AG08396 (cell line): ENCODE measurements at places on chromosomes 6 and 20.

DNA sequence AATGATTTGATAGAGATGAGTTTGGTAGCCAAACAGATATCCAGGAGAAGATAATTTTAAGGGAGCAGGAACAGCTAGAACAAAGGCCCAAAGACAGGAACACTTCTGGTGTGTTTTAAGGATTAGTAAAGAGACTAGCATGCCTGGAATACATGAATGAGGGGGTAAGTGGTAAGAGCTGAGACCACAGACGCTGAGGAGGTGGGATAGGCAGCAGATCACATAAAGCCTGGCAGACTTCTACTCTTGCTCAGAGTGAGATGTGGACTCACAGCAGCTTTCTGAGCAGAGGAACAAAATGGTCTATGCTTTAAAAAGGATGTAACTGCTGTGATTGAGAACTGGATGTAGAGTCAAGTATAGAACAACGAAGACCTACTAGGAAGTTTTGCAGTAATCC lies 100.1 kb downstream of the EPHA7 start:
- no peak for DNase-seq

- peak; percentile 47 for DNase-seq
Measured at GRCh38 chr20:13119583-13119982, 101.5 kb upstream of the ISM1 start.

GRCh38 chr6:159844737-159845645 lies 44.9 kb downstream of the PNLDC1 start:
- DNase-seq, result no peak

DNA sequence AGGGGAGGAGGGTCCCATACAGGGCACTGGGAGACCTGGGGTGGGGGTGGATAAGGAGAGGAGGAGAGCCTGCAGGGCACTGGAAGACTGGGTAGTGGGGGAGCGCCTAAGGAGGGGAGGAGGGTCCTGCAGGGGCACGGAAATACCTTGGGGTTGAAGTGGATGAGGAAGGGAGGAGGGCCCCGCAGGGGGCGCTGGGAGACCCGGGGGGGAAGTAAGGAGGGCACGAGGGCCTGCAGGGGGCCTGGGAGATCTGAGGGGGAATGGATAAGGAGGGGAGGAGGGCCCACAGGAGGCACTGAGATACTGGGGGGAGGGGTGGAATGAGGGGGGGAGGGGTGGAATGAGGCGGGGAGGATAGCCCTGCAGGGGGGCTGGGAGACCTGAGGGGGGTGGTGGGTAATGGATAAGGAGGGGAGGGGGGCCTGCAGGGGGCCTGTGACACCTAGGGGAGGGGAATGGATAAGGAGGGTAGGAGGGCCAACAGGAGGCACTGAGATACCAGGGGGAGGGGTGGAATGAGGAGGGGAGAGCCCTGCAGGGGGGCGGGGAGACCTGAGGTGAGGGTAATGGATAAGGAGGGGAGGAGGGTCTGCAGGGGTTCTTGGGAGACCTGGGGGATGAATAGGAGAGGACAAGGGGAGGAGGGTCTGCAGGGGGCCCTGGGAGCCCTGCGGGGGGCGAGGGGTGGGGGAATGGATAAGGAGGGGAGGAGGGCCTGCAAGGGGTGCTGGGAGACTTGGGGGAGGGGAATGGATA lies 567 bp upstream of the CTCFL start:
- DNase-seq, result no peak

DNA sequence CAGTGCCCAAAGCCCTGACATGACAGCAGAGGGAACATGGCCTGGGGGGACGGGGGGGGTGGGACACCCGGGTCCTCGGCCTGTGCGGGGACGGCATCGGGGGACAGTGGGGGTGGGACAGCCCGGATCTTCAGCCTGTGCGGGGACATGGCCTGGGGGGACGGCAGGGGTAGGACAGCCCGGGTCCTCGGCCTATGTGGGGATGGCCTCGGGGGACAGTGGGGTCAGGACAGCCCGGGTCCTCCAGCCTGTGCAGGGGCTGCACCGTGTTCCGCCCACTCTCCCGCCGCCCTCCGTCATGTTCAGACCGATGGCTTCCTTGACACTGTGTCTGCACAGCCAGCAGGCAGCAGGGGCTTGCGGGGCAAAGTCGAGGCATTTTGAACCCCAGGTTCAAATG lies 7.0 kb downstream of the BIRC7 start:
- no peak for DNase-seq

- no peak for DNase-seq
Measured at GRCh38 chr6:13351271-13351670, 22.9 kb upstream of the TBC1D7 start.

DNA sequence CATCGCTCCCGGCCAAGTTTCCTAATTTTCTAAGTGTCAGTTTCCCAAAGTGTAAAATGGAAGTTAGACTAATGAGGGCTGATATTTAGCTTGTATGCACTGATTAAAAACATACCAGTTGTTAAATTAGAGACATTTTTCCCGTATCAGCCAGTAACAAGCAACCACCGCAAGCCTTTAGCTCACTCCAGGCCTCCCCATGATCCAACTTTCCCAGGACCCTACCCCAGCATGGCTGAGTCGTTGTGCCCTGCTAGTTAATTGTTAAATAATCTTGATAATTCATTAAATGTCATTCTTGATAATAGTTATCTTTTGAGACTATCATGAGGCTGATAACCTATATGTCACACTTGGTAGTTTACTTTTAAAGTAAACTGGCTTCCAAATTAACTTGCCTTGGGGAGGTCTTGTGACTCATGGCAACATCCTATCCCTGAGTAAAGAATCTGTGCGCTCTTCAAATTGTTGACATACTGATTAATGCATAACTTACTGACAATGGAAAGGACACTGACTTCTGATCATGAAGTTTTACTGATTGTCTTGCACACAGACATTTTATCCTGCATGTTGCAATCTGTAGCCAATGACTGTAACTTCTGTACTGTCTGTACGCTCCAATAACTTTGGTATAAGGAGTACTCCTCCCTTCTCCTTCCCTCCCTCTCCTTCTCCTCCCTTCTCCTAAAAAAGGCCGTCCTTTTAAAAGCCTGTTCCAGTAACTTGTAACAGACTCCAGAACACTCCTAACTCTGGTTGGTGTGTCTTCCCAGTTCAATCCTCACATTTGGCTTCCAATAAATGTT lies 6.3 kb upstream of the GTF3C6 start:
- no peak for DNase-seq

DNA sequence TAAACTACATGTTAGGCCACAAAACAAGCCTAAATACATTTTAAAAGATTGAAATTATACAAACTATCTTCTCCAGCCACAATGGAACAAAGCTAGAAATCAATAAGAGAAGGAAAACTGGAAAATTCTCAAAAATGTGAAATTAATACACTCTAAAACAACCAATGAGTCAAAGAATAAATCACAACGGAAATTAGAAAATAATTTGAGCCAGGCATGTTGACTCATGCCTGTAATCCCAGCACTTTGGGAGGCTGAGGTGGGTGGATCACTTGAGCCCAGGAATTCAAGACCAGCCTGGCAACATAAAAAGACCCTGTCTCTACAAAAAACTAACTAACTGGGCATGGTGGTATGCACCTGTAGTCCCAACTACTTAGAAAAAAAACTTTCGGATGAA lies 6.3 kb upstream of the WFDC13 start:
- DNase-seq, result no peak

GRCh38 chr6:5058254-5058653 lies 26.9 kb upstream of the PPP1R3G start:
- no peak for DNase-seq

- no peak for DNase-seq
Measured at GRCh38 chr20:33524261-33524660, 34.4 kb downstream of the CBFA2T2 start.

DNA sequence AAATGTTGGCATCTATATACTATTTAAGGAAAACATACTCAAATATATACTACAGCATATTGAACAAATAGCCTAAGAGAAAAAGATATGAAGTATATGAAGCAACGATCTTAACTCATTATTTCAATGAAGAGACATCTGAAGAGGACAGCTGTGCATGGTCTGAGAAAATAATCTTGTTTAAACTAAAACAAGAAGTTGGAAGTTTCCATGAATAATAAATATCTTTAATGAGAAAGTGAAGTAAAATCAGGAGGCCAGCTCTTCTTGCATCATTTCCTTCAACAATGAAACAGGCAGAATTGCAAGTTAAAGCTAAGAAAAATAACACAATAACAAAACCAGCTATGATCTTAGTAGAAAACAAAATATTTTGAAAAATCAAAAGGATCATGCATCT lies 1265.4 kb upstream of the MAP3K7 start:
- DNase-seq, result no peak

DNA sequence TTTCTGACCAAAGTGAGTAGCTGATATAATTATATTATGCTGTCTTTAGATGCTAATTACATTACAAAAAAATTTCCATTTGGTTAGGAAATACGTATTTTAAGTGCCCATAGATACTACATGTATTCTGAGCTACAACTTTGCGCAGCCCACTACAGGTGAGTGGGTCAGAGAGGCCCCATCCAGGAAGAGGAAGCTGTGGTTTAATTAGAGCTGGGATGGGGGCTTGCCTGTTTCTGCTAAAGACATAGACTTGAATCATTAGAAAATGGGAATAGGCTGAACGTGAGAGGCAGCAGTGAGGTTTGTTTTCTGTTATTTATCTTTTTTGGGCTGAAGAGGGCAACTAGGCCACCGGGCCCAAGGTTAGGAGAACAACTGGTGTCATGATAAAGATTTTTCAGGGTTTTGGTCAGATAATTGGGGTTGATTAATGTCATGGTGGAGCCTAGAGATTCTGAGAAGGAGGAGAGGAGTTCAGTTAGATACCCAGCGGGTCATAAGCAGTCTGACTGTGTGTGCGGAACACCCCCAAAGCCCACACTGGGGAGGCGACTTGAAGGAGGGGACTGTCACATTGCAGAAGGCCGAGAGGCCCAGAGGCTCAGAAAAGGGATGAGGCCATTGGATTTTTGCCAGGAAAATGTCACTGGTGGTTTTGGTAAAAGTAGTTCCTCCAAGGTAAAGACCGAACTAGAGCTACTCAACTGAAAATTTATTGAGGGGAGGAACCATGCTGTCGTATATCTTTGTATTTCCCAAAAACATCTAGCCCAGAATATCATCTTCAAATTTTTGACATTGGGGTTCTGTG lies 14.5 kb upstream of the IRF4 start:
- DNase-seq, result no peak

DNA sequence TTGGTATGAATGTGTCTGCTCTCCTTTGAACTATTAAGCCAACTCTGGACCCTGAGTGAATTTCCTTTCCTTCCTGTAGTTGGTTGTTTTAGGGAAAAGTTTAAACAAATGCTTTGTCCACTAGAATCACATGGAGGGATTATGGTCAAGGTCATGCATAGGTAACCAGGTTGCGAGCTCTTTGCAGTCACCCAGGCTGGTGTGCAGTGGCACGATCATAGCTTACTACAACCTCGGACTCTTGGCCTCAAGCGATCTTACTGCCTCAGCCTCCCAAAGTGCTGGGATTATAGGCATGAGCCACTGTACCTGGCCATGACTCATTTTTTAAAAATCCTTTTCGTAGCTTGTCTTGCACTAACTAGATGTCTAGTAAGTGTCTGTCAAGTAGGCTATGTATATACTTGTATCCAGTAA lies 88.0 kb upstream of the SOX4 start:
- DNase-seq, result no peak

- DNase-seq, result peak; percentile 86
Measured at GRCh38 chr6:156780102-156780641, 3.0 kb downstream of the ARID1B start.

DNA sequence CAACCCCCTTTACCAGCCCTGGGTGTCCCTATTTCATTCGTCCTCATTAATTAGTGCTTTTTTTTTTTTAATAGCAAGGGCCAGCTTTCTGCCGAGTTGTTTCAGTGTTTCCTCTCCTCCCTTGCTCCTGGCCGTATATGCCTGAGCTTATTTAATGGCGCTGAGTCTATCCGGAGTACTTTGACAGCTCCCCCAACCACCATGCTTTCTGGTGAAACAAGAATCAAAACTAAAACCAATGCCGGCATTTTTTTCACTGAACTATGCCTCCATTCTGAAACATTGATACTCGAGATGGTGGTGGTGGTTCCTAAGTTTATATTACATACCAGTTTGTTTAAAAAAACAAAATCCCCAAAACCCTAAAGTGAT lies 1.2 kb downstream of the DCBLD1 start:
- DNase-seq, result peak; percentile 42

- no peak for DNase-seq
Measured at GRCh38 chr6:72374857-72375256, 247.0 kb upstream of the KCNQ5 start.

GRCh38 chr6:107292715-107293271 lies 166.6 kb downstream of the PDSS2 start:
- no peak for DNase-seq

DNA sequence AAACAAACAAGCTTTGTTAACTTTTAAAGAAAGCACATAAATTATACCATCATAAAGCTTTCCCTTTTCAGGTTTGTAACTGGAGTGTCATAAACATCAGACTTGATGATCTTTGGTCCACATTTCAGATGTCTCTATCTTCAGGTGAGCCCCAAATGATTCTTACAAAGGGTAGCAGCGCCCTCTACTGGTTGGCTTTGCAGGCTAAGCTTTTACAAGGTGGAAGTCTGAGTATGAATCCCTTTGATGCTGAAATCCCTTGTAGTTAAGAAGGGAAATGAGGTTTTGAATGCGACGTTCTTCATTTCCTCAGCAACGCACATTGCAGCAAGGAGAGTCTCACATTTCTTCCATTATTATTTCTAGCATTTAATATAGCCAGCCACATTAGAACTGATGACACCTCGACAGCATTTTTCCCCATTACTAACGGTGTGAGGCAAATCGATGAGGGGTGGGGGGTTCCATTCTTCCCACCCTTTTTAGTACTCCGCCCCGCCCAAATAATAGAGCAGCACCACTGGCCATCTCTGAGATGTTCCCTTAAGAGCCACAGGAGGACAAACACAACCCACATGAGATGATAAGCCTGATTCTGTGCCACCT lies 126.3 kb upstream of the NT5E start:
- DNase-seq, result peak; percentile 49

GRCh38 chr6:26205625-26206574 lies 118.7 kb downstream of the HFE start:
- DNase-seq, result peak; percentile 39

DNA sequence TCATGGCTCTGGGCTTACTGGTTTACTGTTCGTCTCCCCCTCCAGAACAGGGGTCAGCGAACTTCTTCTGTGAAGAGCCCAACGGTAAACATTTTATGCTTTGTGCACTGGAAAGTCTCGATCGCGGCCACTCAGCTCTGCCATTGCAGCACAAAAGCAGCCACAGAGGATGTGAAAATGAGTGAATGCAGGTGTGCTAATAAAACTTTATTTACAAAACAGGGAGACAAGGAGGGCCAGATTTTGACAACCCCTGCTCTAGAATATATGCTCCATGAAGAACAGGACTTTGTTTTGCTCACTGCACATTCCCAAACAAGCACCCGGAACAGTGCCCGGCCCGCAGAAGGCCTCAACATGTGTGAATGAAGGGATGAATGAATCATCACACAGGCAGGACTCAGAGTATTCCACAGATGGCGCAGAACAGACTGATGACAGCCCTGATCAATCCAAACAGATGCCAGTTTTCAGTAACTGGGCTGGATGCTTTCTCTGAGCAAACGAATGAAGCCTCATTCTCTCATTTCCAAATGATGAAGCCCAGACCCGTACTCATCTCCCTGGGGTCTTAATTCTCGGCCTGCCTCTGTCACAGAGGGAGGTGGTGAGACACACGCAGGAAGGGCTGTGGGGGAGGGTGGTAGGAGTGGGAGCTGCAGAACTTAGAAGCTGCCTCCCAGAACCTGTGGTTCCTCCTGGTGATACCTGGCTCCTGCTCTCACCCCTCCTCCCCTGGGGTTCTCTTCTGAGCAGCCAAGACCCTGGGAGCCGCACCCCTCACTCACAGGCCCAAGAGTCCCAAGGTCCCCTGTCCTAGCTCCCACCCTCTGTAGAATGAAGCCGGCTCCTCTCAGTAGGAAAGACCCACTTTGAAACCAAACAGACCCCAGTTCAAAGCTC lies 196.4 kb downstream of the PREX1 start:
- peak; percentile 40 for DNase-seq
